ENCODE measurements at places on chromosomes 1 and 21. TPM values are rescaled to one million over a fixed set of nuclear protein-coding genes. Genes with fewer than 3 reads are reported as not detected.

Gene NBPF20
- 0.12 TPM for total RNA-seq

Gene PLA2G2C
- total RNA-seq, result not detected

Gene SPRR5
- not detected for total RNA-seq

Gene S100A1
- not detected for total RNA-seq

GRCh38 chr1:56414728-56415224, 164.6 kb downstream of the PLPP3 start:
- no peaks in the 10 kb centered on the region for H3K27me3 ChIP-seq
- no peak overlapping the region for H3K4me3 ChIP-seq
- H3K27ac ChIP-seq, result no peak overlapping the region
- DNase-seq, result no peak
- H3K36me3 ChIP-seq, result no peaks in the 10 kb centered on the region
- no peaks in the 10 kb centered on the region for H3K4me1 ChIP-seq

- H3K36me3 ChIP-seq, result no peaks in the 10 kb centered on the region
- H3K4me3 ChIP-seq, result no peak overlapping the region
- peaks cover 7% of the 10 kb centered on the region for H3K27me3 ChIP-seq
- DNase-seq, result no peak
Observed at GRCh38 chr1:210394281-210394821, 65.6 kb downstream of the HHAT start.

DNA sequence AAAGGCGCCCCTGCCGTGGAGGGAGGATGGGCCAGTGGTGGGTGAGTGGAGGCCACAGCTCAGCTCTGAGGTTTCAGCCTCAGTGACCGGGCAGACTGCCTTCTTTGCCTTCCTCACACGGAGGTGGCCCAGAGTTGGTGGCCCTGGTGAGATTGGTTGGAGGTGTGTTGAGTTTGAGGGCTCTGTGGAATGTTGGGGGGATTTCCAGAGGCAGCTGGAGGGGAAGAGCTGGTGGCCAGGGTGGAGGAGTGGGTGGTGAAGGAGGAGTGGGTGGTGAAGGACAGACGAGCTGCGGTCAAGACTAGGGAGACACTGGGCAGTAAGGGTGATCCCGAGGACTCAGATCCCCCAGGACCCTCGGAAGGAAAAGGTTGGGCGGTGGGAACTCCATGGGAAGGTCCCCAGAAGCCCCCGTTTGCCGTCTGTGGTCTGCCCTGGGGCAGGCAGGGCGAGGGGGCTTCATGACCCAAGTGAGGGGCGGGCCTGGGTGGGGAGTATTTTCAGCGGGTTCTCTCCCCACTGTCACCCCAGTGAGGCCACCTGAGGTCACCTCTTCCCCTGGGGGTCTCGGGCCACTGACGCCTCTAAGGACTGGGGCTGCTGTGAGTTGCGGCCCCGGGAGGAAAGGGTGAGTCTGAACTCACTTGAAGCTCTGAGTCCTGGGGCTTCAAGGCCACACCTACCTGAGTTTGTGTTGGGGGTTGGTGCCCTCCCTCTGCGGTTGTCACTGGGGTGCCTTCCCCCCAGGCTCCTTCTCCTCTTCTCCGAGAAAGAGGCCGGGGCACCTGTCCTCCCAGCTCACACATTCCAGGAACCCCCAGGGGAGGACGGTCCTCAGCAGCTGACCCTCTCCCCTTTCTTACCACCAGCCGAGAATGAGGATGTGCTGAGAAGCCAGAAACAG, 22.7 kb upstream of the PIK3CD start:
- DNase-seq, result peak; percentile 92
- peaks cover 6% of the 10 kb centered on the region for H3K27me3 ChIP-seq
- peak overlapping the region; percentile 100 for H3K4me3 ChIP-seq
- H3K36me3 ChIP-seq, result peaks cover 34% of the 10 kb centered on the region

GRCh38 chr1:39907528-39908453, 6.1 kb upstream of the MYCL start:
- peaks cover 6% of the 10 kb centered on the region for H3K36me3 ChIP-seq
- no peak overlapping the region for H3K27ac ChIP-seq
